ENCODE measurements at places on chromosomes 5 and 9.

GRCh38 chr9:109244179-109245132 is 76.4 kb downstream of the EPB41L4B start:
- DNase-seq, result peak; percentile 68

- no peak for DNase-seq
Observed at GRCh38 chr9:69089082-69089481, 53.5 kb downstream of the FXN start.

- DNase-seq, result no peak
Observed at GRCh38 chr5:37631939-37632338, 207.9 kb downstream of the GDNF start.

- DNase-seq, result no peak
Observed at GRCh38 chr9:114836769-114837168, 30.9 kb upstream of the TNFSF15 start.

GRCh38 chr5:151213803-151214613 is 9.9 kb downstream of the CCDC69 start:
- DNase-seq, result no peak

- DNase-seq, result no peak
Observed at GRCh38 chr5:147733075-147733474, 49.5 kb downstream of the JAKMIP2 start.

- DNase-seq, result peak; percentile 45
Observed at GRCh38 chr9:4640027-4640426, 22.1 kb upstream of the PLPP6 start.

- peak; percentile 61 for DNase-seq
Observed at GRCh38 chr5:98770911-98771322, 2.5 kb upstream of the RGMB start.

GRCh38 chr9:119522381-119522780 is 153.1 kb upstream of the BRINP1 start:
- DNase-seq, result peak; percentile 82

- DNase-seq, result no peak
Observed at GRCh38 chr5:11801061-11801460, 103.2 kb downstream of the CTNND2 start.

DNA sequence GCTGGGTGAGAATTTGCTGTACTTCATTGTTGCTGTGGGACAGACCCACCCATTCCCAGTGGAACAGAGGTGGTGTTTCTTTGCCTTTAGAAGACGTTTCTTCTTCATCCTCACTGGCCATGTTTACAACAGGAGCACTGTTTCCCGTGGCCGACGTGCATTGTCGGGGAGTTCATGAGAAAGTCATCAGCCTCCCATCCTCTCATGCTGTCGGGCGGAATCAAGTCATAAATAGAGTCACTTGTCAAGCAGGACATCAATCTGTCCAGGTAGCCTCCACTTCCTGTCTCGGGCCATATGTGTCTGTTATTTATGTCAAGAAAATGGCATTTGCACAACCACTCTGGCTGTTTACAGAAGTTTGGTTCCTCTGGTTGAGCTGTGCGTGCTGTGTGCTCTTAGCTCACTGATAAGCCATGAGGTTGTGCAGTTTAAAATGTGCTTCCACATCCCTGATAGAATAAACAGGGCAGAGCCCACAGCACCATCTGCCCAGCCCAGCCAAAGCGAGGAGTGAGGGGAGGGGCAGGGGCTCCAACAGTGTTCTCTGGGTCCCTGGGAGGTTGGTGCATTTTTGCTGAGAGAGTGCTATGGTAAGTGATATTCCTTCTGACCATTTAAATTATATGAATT is 401.9 kb upstream of the IRX2 start:
- DNase-seq, result no peak

- DNase-seq, result no peak
Observed at GRCh38 chr5:180170106-180170809, 38.8 kb downstream of the RASGEF1C start.

GRCh38 chr9:16258708-16259107 is 611.8 kb downstream of the BNC2 start:
- DNase-seq, result no peak

DNA sequence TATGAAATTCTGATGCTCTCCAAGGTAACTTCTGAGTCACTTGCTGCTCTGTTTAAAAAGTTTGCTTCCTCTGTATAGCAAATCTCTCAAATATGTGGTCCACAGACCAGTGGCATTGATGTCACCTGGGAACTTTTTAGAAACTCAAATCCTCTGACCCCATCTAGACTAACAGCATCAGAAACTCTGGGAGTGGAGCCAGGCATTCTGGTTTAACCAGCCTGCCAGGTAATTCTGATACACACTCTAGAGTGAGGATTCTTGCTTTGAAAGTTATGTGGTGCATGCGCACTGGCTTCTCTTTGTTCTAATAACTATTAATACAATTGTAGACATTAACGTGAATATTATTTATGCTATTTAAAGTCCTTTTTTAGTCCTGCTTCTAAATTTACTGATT is 298.1 kb downstream of the SLF1 start:
- DNase-seq, result no peak

DNA sequence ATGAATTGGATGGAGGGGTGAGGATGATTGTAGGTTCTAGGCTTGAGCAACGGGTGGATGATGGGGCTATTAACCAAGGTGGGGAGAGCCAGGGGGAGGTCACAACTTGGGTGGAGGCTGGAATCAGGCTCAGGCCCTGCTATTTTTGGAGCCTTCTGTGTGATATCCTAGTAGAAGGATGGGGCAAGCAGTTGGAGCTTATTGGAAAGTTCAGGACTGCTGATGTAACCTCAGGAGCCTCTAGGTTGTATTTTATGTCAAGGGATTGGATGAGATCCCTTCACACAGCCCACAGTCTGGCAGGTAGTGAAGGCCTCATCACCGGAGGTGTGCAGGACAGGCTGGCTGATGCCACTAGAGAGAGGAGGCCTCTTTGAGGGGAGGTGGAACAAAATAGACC is 11.2 kb upstream of the RPS14 start:
- DNase-seq, result no peak

All from NCI-H1105 treated with DMSO at 0.1 percent for 48 hours (cell line).